CMK (cell line): ENCODE measurements at places on chromosomes 16 and 17.

GRCh38 chr16:27301236-27301861, 12.4 kb upstream of the IL4R start:
- no peak for DNase-seq

GRCh38 chr17:69646729-69647128, 232.2 kb downstream of the MAP2K6 start:
- no peak for DNase-seq

GRCh38 chr17:49067163-49067562, 65.4 kb upstream of the B4GALNT2 start:
- DNase-seq, result no peak

GRCh38 chr17:72697602-72698146, 394.8 kb downstream of the SLC39A11 start:
- no peak for DNase-seq

DNA sequence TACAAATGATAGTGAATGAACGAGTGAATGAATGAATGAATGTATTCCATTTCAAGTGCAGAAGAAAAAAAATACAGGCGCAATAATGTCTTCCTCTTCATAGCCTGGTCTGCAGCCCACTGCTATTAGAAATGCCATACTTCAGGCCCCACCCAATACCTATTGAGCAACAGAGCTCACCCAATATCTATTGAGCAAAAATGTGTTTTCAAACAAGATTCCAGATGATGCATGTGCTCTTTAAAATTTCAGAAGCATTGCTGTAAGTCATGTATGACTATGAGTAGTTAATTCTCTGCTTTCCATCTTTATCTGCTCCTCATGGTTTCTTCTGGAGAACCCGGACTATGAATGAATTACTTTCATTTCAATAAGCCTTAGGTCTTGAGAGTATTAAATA, 308.2 kb downstream of the XYLT1 start:
- DNase-seq, result no peak
